ENCODE measurements at places on chromosomes 12 and 14.

DNA sequence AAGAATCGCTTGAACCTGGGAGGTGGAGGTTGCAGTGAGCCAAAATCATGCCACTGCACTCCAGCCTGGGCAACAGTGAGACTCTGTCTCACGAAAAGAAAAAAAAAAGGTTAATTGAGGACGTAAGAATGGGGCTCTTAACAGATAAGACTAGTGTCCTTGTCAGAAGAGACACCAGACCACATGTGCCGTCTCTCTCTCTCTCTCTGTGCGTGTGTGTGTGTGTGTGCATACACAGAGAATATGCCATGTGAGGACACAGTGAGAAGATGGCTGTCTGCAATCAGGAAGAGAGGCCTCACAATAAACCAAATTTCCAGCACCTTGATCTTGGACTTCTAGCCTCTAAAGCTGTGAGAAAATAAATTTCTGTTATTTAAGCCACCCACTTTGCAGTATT, 11.7 kb upstream of the ERC1 start:
- DNase-seq, result no peak

DNA sequence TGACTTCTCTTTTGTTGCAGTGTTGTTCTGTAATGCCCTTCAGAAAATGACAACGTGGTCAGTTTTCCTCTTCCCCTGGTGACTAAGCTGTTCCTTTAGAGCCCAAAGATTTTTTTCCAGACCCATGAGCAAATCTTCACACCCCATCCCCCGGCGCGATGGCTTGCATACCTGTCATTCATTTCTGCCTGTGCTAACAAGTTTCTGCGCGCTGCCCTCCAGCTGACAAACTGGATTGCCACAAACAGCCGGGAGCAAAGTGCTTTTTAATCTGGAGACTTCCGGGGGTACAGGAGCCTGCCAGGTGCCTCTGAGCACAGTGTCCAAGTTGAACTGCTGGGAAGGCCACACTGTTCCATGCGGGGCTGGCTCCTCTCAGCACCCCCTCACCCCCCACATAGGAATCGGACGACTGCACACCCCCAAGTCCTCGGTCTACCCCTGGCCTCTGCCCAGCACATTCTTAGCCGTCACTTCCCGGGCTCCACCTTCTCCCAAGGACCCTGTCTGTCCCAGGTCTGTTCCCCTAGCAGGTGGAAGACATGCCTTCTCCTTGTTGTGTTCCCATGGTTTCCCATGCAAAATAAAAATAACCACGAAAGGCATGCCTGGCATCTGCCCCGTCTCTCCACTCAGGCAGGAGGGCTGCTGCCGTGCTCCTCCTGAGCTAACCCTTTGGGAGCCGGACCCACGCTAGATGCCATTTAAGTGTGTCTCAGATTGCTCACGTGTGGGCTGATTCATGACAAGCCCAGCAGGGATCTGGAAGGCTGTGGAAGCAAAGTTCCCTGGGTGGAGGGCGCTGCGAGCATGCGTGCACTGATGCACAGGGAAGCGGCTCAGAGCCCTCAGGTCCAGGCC, 14.1 kb downstream of the RILPL1 start:
- peak; percentile 87 for DNase-seq

DNA sequence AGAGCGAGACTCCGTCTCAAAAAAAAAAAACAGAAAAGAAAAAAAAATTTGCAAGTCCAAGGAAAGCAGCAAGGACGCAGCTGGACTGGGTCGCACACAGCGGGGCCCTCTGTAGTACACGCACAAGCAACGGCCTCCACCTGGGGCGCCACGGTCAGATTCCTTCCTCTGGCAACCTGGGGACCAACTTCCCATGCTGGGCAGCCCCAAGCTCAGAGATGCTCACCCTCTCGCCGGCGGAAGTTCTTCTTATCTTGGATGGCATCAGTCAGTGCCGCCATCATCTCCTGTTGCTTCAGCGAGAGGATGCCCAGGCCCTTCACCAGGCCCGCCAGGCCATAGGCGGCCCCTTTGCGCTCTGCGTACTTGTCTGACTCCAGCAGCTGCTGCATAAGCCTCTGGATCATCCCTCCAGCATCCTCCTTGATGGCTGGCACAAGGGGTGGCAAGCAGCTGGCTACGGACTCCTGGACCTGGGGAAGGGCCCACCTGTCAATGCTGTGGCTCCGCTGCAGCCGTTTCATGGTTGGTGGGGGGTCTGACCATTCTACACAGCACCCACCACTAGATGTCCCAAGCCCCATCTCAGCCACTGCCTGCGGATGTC, 34.5 kb upstream of the RAB35 start:
- DNase-seq, result no peak

DNA sequence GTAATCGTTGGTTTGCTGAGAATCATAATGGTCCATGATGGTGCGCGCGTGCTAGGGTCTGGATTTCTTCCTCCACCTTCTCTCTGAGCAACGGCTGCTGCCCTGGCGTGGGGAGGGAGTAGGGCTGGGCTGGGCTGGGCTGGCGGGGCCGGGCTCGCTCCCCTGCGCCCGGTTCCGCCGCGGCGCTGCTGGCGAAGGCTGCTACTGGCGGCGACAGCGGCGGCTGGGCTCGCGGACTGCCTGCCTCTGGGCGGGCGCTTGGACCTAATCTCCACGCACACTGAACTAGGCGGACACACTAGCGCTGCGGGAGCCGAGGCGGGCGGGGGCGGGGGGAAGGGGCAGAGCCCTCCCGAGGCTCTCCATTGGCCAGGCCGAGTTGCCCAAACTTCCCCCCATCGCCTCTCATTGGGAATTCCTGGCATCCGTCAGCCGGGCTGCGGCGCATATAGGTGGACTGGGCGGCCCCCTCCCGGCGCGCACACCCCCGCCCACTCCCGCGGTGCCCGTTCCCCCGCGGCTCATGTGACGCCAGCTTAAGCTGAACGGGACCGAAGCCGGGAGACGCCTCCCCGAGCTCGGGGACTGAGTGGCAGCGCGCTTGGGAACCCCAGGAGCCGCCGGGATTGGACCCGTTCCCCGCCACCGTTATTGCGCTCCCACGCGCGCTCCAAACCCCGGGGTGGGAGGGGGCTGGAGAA, at the start of gene ACTN1:
ACTN1 (minus strand) TSS at position 282 of the 701 bp plus-strand sequence; CDS start at position 36, 246 bp downstream.
- peak; percentile 97 for DNase-seq

GRCh38 chr14:34596891-34597290, 33.1 kb downstream of the SNX6 start:
- DNase-seq, result no peak

- DNase-seq, result no peak
Measured at GRCh38 chr12:28127455-28127854, 62.8 kb upstream of the CCDC91 start.

DNA sequence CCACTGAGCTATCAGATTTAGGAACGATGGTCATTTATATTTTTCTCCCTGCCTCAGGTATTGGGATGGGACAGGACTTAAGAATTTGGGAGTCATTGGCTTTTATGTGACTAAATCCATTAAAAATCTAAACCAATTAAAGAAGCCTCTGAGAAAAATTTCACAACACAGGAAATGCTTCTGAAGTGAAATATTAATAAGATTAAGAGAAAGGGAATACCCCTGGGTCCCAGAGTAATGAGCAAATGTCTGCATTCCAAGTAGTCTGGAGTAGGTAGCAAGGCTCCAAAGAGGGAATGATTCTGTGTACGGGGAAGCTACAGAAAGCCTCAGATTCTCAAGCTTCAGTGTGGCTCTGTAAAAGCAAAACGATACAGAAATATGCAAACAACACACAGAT, 707 bp upstream of the MED6 start:
- peak; percentile 23 for DNase-seq

- DNase-seq, result no peak
Measured at GRCh38 chr14:29587761-29588470, 339.7 kb downstream of the PRKD1 start.

- no peak for DNase-seq
Measured at GRCh38 chr12:93957168-93957567, 191.2 kb upstream of the PLXNC1 start.

GRCh38 chr14:65794674-65795279, 382.2 kb downstream of the FUT8 start:
- DNase-seq, result no peak

- DNase-seq, result no peak
Measured at GRCh38 chr12:123488539-123489230, 30.7 kb downstream of the SNRNP35 start.

GRCh38 chr14:71960494-71961353, 28.5 kb downstream of the RGS6 start:
- no peak for DNase-seq

GRCh38 chr14:24270537-24271133, 762 bp downstream of the RABGGTA start:
- DNase-seq, result no peak

- no peak for DNase-seq
Measured at GRCh38 chr14:105529569-105530284, 3.3 kb downstream of the TMEM121 start.

DNA sequence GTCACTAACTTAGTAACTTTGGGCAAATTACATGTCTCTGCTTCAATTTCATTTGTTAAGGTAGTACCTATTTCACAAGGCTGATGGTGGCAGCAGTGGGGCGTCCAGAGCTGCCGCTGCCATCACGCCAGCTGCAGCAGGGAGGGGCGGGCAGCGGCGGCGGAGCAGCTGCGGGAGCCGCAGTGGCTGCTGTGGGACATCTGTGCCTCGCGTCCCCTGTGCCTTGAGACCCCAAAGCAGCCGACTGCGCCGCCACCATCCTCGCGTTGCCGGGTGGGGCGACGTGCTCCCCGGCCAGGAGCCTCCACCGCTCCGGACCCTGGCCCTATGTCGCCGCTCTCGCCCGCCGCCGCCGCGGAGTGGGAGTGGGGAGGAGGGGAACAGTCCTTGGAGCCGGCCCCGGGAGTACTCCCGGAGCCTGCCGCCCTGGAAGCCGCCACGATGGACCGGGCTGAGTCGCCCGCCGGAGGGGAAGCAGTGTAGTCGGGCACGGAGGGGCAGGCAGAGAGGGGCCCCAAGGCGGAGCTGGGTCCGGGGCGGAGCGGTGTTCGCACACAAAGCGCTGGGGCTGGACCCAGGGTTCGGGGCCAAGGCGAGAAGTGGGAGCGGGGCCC, 51.4 kb downstream of the A2M start:
- DNase-seq, result peak; percentile 50

DNA sequence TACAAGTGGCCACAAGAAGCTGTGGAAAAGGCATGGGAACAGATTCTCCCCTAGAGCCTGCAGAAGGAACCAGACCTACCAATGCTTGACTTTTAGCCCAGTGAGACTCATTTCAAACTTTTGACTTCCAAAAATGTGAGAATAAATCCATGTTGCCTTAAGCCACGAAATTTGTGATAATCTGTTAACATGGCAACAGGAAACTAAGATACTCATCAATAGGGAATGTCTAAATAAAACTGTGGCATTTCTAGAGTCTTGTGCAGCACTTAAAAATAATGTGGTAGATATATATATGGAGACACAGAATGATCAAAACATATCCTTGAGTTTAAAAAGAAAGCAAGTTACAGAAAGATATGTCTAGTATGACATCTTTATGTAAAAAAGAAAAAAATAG, 12.0 kb downstream of the HECTD4 start:
- peak; percentile 30 for DNase-seq

DNA sequence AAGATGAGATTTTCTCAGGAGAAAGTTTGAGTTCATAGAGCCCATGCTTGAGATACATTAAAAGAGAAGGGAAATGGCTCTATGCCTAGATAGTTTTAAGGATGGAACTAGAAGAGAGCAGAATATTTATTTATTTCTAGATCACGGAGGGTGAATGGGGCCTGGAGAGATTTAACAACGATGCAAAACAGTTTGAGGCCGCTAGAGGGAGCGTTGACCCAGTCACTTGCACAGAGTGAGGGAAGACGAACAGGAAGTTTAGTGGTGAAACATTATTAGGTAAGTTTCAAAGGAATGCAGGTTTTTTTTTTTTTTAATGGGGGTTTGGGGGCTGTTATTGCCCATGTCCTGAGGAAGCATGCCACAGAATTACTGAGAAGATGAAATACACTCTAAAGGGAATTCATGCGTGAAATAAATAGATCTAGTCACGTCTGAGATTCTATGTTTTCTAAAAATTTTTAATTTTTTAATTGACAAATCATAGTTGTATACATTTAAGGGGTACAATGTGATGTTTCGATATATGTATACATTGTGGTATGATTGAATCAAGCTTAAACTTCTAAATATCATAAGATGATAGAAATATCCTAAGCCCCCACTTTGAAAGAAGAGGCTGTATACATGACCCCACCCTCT, 14.8 kb upstream of the PPP1R1A start:
- peak; percentile 59 for DNase-seq

GRCh38 chr14:55609681-55610080, 29.7 kb downstream of the KTN1 start:
- peak; percentile 64 for DNase-seq

DNA sequence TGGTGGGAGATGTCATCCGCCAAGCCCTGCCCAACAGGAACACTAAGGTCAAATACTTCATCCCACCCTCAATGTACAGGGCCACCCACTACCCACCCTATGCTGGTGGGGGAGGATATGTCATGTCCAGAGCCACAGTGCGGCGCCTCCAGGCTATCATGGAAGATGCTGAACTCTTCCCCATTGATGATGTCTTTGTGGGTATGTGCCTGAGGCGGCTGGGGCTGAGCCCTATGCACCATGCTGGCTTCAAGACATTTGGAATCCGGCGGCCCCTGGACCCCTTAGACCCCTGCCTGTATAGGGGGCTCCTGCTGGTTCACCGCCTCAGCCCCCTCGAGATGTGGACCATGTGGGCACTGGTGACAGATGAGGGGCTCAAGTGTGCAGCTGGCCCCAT, 3.5 kb downstream of the B3GNT4 start:
- DNase-seq, result no peak

DNA sequence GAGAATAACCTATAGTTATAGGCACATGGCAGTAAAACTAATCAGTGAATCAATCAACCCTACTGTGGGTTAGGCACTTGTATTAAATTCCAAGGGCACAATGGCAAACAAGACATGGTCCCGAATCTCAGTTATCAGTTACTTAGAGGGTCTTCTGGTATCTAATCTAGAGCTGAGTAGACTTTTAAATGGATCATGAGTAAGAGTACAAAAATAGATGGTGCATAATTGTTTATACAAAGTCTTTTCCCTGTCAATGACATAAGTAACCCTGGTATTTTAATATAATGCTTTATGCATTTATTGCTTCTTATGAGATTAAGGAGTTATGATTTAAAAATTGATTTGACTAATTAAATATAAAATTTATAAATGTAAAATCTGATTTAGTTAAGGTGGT, 23.0 kb upstream of the KCNJ8 start:
- DNase-seq, result no peak

- no peak for DNase-seq
Measured at GRCh38 chr14:95496690-95497259, 19.7 kb downstream of the SYNE3 start.

DNA sequence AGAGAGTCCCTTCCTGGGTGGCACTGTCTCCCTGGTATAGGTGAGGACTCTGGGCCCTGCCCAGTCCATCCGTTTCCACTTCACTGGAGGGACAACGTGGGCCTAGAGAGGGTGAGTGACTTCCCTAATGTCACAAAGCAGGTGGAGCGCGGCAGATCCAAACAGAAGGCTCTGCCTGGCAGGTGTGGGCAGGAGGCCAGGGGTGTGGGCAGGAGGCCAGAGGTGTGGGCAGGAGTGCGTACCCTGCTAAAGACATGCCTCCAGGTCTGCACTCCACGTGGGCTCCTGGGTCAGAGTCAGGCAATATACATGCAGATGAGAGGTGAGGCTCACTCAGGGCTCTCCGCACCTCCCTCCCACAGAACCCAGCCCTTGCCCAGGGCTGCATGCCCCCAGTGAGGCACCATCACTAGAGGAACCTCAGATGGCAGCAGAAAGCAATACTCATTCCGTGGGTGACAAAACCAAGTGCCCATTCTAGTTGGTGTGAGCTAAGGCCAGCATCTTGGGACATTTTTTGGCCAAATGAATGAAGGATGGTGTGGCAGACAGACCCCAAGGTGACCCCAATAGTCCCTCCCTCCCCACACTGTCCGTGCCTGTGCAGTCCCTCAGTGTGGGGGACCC, 271.6 kb upstream of the RTL1 start:
- DNase-seq, result no peak

GRCh38 chr14:105490267-105490571, 827 bp upstream of the TEDC1 start:
- DNase-seq, result no peak
